PC-9 (cell line): ENCODE measurements at places on chromosomes 6 and 20.

DNA sequence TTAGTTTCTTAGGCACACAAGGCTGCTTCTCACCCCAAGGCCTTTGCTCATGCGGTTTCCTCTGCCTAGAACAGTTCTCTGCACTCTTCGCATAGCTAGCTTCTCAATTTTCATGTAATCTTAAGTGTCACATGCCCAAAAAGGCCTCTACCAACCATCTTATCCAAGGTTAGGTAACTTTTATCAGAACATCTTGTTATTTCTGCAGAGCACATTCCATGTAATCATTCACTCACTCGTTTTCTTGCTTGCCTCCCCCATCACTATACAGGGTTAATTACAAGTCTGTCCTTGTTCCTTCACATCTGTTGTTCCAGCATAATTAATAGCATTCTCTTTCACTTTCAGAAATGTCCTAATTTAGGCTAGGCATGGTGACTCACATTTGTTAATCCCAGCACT, 53.8 kb downstream of the NCOA6 start:
- DNase-seq: no peak

DNA sequence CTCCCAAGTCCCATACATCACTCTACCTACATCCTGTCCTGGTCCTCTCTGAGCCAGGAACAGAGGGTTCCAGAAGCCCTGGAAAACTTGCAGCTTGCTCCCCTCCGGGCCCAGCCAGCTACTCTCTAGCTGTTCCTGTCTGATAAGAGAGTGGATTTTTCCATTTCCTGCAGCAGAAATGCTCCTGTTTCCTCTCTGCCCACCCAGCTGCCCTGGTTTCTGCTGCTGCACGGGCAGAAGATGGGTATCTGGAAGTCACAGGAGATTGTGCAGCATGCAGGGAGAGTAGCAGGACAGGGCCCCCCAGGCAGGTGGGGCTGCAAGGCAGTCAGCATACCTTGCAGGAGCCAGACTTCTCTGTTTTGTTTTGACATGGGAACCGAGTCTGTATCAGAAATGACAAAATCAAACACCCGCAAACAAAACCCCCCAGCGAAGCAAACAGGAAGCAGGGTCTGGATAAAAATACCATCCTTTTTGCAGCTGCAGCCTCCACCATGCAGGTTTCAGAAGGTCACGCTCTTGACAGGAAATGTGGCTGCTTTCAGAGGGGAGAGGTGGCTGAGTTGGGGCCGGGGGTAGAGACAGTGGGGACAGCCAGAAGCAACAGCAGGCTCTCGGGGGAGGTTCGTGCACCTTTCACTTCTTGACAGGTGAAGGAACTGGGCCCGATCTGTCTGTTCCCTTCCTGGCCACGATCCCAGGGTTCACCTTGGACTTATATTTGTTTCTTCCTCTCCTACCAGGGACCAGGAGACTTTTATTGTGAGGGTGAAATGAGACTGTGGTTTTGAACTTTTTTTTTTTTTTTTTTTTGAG, 50.8 kb upstream of the FAM83D start:
- no peak for DNase-seq

GRCh38 chr20:64244281-64244805, 11.2 kb upstream of the PCMTD2 start:
- DNase-seq: no peak

- no peak for DNase-seq
Observed at GRCh38 chr6:159913862-159914564, 23.2 kb downstream of the MAS1 start.
